ENCODE measurements at places on chromosomes 11 and 22.

DNA sequence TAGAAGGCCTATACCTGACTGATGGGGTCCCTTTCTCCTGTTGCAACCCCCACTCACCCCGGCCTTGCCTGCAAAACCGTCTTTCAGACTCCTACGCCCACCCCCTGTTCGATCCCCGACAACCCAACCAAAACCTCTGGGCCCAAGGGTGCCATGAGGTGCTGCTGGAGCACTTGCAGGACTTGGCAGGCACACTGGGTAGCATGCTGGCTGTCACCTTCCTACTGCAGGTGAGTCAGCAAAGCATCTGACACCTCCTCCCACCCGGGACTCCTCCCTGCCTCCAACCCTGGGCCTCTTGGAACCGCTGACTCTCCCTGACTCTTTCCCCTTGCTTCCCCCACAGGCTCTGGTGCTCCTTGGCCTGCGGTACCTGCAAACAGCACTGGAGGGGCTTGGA lies 1.2 kb downstream of the ROM1 start:
- DNase-seq, result no peak

GRCh38 chr22:20249797-20250354 lies 18.2 kb downstream of the RTN4R start:
- DNase-seq, result no peak

DNA sequence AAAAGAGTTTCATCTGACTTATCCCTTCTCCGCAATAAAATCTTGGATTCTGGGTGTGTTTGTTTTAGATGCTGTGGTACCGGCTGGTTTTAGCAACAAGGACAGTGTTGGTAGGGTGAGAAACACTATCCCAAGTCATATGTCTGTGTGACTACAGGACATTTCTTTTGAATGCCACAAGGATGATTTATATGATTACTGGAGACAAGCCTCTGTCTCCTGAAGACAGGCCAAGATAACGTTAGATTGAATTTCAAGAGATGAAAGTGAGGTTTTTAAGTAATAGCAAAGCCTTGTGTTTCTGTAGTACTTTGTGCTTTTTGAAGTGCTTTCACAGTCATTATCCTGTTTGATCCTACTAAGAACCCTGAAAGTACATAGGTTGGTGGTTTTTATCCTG lies 101.6 kb downstream of the COMMD9 start:
- DNase-seq, result no peak

DNA sequence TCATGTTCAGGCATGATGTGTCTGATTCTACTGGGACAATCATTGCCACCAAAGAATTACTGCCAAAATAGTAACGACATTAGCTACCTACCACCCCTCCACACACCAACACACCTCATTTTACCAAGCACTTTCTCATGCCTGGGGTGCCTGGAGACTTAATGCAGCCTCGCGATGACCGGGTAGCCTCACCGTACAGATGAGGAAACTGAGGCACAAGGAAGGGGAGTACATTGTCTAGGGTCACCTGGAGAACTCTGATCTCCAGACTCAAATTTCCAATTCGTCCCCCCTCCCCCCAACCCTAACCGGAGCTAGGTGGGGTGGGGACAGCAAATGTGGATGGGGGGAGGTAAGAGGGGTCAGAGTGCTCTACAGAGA lies 2.7 kb upstream of the RTN4RL2 start:
- no peak for DNase-seq

- no peak for DNase-seq
These were observed 141.6 kb downstream of the SNX19 start for GRCh38 chr11:130774703-130775102.

DNA sequence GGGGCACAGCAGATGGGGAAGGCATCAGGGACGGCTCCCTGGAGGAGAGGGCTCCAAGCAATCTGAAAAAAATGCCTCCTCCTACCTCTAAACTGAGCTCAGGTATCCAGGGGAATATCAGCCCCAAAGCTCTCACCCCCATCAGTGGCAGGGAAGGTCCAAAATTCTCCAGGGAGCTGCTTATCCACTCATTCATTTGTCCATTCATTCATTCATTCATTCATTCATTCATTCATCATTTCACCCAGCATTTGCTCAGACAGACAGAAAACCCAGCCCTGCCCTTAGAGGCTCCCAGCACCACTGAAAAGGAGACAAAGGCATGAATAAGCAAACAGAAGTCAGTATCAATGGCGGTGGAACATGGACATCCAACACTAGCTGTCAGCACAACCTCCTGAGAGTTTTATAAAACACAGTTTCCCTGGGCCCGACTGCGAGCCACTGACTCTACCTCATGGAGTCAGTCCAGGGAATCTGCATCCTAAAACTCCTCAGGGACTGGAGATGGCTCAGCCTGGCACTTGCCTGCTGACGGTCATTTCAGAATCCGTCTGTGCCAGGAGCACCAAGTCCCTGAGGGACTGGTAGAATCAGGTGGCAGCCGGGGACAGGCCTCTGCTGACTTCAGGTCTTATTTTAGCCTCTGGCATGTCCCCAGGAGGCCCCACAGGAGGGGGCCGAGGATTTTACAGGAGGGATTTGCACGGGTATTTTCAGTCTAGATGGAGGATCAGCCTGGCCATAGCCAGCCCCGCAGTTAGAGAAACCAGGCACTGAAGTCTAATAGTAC lies 164.6 kb downstream of the MN1 start:
- no peak for DNase-seq

- no peak for DNase-seq
These were observed 35.9 kb downstream of the MAP6 start for GRCh38 chr11:75632962-75633361.

DNA sequence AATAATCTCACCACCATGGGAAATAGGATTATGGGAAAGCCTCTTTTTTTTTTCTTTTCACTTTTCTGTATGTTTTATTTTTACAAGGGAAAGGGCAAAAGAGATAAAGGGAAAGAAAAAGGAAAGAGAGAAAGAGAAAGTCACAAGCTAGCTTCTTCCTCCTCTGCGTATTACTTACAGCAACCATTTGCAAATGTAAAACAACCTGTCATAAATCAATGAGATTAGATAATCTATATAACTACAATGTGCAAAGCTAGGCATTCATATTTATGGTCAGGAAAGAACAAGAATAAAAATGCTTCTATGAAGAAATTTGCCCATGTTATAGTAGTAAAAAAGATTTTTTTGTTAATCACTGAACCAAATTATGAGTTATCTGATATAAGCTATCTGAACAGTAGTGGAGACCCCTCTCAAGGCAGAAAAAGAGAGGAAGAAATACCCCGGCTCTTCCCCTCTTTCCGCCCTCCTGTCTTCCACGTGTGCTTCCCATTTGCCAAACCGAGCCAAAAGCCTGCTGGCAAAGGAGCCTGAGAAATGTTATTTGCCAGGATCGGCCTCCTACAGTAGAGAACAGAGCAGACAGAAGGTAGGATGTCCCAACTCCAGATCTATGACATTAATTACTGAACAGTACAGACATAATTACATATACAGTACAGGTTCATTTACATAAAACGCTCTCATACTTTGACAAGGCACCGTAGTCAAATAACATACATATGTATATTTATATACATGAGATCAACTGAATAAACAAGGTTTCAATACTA lies 50.2 kb downstream of the ARHGAP32 start:
- no peak for DNase-seq

DNA sequence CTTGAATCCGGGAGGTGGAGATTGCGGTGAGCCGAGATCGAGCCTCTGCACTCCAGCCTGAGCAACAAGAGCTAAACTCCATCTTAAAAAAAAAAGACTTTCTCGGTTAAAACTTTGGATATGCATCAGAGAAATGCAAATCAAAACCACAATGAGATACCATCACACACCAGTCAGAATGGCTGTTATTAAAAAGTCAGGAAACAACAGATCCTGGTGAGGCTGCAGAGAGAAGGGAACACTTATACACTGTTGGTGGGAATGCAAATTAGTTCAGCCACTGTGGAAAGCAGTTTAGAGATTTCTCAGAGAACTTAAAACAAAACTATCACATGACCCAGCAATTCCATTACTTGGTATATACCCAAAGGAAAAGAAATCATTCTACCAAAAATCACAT lies 619.4 kb upstream of the KIRREL3 start:
- DNase-seq, result no peak

DNA sequence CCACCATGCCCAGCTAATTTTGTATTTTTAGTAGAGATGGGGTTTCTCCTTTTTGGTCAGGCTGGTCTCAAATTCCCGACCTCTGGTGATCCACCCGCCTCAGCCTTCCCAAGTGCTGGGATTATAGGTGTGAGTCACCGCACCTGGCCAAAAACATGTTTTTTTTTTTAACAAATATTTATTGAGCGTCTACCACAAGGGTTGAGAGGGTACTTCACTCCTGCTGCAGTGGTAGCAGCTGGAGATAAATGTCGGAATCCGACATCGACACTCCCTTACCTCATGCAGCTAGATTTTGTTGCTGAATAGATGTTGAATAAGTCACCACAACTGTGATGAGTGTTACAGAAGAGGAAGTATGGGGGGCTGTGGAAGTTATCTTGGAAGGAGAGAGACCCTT lies 971 bp downstream of the DNAJB13 start:
- no peak for DNase-seq

- no peak for DNase-seq
These were observed 29.9 kb downstream of the SERPIND1 start for GRCh38 chr22:20803696-20804324.

DNA sequence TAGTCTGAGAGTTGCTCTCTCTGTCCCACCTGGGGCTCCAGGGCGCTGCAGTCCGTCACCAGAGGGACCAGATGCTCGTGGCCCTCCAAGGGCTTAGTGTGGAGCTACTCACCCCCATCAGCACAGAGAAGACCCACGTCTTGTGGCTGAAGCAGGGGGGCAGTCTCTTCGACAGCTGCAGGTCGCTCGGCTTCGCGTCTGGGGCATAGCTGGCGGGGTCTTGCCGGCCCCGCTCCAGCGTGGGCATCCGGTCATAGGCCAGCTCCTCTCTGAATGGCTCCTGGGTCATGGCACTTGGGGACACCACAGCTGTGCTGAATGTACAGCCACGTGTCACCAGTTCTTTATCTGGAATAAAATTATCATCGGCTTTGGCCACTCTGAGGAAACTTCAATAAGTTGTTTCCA lies 608 bp downstream of the MLC1 start:
- no peak for DNase-seq

- DNase-seq, result no peak
These were observed 4.6 kb upstream of the CCDC188 start for GRCh38 chr22:20155330-20156041.

DNA sequence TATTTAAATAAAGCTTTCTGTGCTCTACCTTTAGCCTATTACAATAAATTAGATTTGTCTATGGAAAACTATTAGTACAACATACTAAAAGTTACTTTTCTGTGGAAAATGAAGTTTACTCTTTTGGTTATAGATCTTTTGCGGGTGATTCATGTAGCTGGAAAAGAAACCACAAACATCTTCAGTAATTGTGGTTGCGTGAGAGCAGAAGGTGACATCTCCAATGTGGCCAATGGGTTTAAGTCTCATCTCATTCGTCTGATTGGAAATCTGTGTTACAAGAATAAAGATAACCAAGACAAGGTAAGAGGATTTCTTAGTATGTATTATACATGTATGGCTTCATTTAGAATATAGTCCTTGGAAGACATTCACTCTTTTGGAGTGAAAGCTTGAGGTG lies 68.6 kb downstream of the ATXN10 start:
- no peak for DNase-seq

DNA sequence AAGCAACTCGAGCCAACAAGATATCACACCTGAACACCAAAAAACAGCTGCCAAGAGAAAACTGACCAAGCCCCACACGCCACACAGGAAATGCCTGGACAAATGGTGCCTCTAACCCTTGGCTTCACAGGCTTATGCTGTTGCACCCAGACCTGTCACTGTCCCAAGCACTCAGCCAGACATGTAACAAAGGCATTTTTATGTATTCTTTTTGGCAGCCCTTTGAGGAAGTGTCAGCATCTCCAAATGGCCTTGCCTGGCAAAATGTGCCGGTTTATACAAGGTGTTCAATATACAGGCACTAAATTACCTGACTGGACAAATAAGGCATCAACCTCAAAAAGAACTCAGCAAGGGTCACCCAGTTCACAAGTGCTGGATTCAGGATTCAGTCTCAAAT lies 6.1 kb downstream of the HDHD5 start:
- no peak for DNase-seq

DNA sequence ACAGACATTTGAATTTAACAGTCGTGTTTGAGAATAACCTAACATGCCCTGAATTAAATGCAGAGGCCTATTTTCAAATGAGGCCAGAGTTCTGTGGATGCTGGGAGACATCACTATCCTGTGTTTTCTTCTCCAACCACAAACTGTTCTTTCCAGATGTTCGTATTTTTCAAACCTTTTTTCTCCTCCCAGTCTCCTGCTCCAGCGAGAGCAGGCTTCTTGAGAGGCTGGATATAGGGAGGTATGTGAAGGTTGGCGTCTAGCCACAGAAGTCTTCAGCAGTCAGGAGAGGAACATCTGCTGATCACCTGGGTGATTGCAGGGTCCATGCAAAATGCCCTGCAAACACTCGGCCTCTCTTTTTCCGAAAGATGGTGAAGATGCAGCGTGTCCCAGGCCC lies 126.3 kb downstream of the C11orf91 start:
- DNase-seq, result no peak

DNA sequence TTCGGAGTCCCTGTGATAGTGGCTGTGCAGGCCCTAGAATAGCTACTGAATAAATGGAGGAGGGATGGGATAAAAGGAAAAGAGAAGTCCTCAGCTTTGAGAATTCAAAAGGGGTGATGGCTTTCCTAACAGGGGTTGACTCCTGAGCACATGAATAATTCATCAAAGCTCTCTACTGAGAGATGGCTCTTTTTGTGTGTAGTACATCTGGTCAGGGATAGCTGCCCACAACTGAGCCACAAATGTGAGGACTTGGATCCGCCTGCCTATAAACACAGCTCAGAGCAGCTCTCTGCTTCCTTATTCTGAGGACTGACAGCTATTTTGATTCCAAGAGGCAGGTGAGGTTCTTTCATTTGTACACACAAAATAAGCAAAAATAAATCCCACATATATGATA lies 82.3 kb downstream of the USP35 start:
- DNase-seq, result no peak

GRCh38 chr11:77072851-77073327 lies 6.1 kb downstream of the CAPN5 start:
- no peak for DNase-seq

- DNase-seq, result no peak
These were observed 9.0 kb upstream of the CHRM1 start for GRCh38 chr11:62930157-62930556.

GRCh38 chr11:118055966-118056365 lies 20.9 kb upstream of the TMPRSS4 start:
- DNase-seq, result no peak

- DNase-seq, result no peak
These were observed 10.5 kb downstream of the NUMA1 start for GRCh38 chr11:72069787-72070251.

DNA sequence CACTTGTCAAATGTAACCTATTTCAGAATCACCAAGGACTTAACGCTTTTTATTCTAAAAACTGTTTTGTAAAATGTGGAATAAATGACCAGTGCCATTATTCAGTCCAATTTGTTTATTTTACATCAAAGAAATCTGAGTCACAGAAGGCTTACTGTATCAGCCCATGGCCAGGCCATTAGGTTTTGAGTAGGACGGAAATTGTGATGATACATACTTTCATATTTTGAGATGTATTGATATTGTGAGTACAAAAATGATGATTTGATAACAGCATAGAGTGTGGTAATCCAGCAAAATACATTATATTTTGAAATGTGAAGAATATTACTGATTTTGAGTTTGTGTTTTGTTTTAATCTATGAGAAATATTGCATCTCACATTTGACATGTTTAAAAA lies 81.1 kb downstream of the PIWIL3 start:
- DNase-seq, result no peak

GRCh38 chr11:69307871-69308431 lies 14.0 kb downstream of the MYEOV start:
- no peak for DNase-seq
